Activated CD4-positive, alpha-beta memory T cell treated with anti-CD3 and anti-CD28 coated beads for 36 hours (primary cell): ENCODE measurements at places on chromosomes 3 and 15.
A peak's percentile ranks its signal among the peaks of the same experiment; 100 is the strongest.

GRCh38 chr15:36469311-36469966 lies 110.0 kb upstream of the CDIN1 start:
- no peak overlapping the region for H3K4me3 ChIP-seq
- no peak for DNase-seq
- no peaks in the 10 kb centered on the region for H3K27me3 ChIP-seq
- no peaks in the 10 kb centered on the region for H3K36me3 ChIP-seq
- no peaks in the 10 kb centered on the region for H3K4me1 ChIP-seq

GRCh38 chr3:125011941-125012340 lies 43.9 kb downstream of the HEG1 start:
- peaks cover 7% of the 10 kb centered on the region for H3K4me1 ChIP-seq
- no peak for DNase-seq
- H3K27ac ChIP-seq: no peak overlapping the region
- H3K36me3 ChIP-seq: peaks cover 37% of the 10 kb centered on the region
- no peaks in the 10 kb centered on the region for H3K27me3 ChIP-seq
- H3K4me3 ChIP-seq: no peak overlapping the region

DNA sequence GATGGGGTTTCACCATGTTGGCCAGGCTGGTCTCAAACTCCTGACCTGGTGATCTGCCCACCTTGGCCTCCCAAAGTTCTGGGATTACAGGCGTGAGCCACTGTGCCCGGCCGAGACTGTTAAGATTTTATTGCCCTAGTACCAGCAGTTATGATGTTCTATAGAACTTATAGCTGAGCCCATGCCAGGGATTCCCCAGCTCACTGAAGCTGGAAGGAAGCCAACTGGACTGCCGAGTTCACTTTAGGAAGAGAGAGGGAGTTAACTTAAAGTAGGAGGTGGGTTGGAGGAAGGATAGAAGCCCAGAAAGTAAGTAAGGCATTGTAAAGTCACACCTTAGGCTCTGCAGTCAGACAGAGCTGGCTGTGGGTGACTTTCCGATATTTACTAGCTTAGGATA lies 101.1 kb upstream of the BOC start:
- no peaks in the 10 kb centered on the region for H3K36me3 ChIP-seq
- H3K4me1 ChIP-seq: peaks cover 35% of the 10 kb centered on the region
- no peak overlapping the region for H3K4me3 ChIP-seq
- DNase-seq: no peak

- peaks cover 1% of the 10 kb centered on the region for H3K36me3 ChIP-seq
- H3K4me1 ChIP-seq: peaks cover 4% of the 10 kb centered on the region
- DNase-seq: no peak
- H3K4me3 ChIP-seq: no peak overlapping the region
- H3K27me3 ChIP-seq: peaks cover 7% of the 10 kb centered on the region
Observed at GRCh38 chr15:41878355-41878699, 15.5 kb downstream of the SPTBN5 start.

- H3K27me3 ChIP-seq: no peaks in the 10 kb centered on the region
- H3K36me3 ChIP-seq: peaks cover 13% of the 10 kb centered on the region
- no peak for DNase-seq
- peaks cover 79% of the 10 kb centered on the region for H3K4me1 ChIP-seq
- peak overlapping the region; percentile 96 for H3K27ac ChIP-seq
Observed at GRCh38 chr3:71225951-71226564, 357.5 kb downstream of the FOXP1 start.

- H3K4me3 ChIP-seq: no peak overlapping the region
- H3K4me1 ChIP-seq: peaks cover 17% of the 10 kb centered on the region
- H3K27me3 ChIP-seq: no peaks in the 10 kb centered on the region
- peaks cover 4% of the 10 kb centered on the region for H3K36me3 ChIP-seq
Observed at GRCh38 chr15:67784090-67784781, 41.1 kb upstream of the SKOR1 start.

GRCh38 chr3:184059424-184059823 lies 6.6 kb downstream of the HTR3C start:
- H3K27me3 ChIP-seq: peaks cover 3% of the 10 kb centered on the region
- H3K36me3 ChIP-seq: no peaks in the 10 kb centered on the region
- no peak overlapping the region for H3K4me3 ChIP-seq
- DNase-seq: no peak
- H3K4me1 ChIP-seq: no peaks in the 10 kb centered on the region

- no peak overlapping the region for H3K27ac ChIP-seq
- peaks cover 47% of the 10 kb centered on the region for H3K4me1 ChIP-seq
- no peaks in the 10 kb centered on the region for H3K36me3 ChIP-seq
- DNase-seq: no peak
Observed at GRCh38 chr3:58025837-58026569, 17.8 kb downstream of the FLNB start.

DNA sequence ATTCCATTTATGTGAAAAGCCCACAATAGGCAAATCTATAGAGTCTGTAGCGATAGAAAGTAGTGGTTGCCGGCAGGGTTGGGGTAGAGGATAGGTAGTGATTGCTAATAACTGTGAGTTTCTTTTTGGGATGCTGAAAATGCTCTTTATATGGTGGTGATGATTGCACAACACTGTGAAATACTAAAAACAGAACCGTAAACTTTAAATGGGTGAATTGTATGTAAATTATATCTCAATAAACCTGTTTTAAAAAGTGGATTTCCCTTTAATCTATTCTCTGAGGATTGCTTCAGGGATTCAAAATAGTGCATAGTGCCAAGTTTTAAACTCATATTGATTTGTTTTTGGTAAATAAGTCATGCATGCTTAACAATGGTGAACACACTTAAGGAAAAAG lies 140.2 kb downstream of the LPP start:
- H3K4me3 ChIP-seq: no peak overlapping the region
- H3K27ac ChIP-seq: peak overlapping the region; percentile 52
- no peaks in the 10 kb centered on the region for H3K27me3 ChIP-seq
- H3K36me3 ChIP-seq: peaks cover 14% of the 10 kb centered on the region

GRCh38 chr15:95451938-95452337 lies 878.6 kb upstream of the NR2F2 start:
- no peak for DNase-seq
- H3K4me3 ChIP-seq: no peak overlapping the region
- peaks cover 17% of the 10 kb centered on the region for H3K4me1 ChIP-seq
- H3K27ac ChIP-seq: no peak overlapping the region

DNA sequence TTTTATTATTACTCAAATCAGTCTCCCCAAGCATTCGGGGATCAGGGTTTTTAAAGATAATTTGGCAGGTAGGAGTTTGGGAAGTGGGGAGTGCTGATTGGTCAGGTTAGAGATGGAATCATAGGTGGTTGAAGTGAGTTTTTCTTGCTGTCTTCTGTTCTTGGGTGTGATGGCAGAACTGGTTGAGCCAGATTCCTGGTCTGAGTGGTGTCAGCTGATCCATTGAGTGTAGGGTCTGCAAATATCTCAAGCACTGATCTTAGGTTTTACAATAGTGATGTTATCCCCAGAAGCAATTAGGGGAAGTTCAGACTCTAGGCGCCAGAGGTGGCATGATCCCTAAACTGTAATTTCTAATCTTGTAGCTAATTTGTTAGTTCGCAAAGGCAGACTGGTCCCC lies 20.6 kb upstream of the TRANK1 start:
- no peaks in the 10 kb centered on the region for H3K27me3 ChIP-seq
- no peak overlapping the region for H3K27ac ChIP-seq
- no peak overlapping the region for H3K4me3 ChIP-seq
- H3K4me1 ChIP-seq: peaks cover 14% of the 10 kb centered on the region

GRCh38 chr3:7377103-7377502 lies 516.2 kb downstream of the GRM7 start:
- H3K27ac ChIP-seq: no peak overlapping the region
- no peak for DNase-seq
- H3K27me3 ChIP-seq: no peaks in the 10 kb centered on the region
- no peak overlapping the region for H3K4me3 ChIP-seq

DNA sequence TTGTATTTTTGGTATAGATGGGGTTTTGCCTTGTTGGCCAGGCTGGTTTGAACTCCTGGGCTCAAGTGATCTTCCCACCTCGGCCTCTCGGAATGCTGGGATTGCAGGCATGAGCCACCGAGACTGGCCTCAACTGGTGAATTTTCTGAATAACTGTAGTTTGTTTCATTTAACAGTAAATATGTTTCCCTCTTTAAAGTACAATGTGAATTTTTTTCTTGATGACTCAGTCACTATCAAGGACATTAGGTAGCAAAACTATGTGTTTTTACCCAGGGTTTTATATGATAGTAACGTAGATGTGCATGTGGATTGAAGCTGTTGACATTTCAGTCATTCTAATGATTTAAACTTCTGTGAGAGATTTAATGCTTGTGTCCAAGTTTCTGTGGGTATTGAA lies 40.2 kb upstream of the MAPKBP1 start:
- H3K27ac ChIP-seq: no peak overlapping the region
- DNase-seq: no peak
- H3K36me3 ChIP-seq: peaks cover 24% of the 10 kb centered on the region
- no peak overlapping the region for H3K4me3 ChIP-seq

DNA sequence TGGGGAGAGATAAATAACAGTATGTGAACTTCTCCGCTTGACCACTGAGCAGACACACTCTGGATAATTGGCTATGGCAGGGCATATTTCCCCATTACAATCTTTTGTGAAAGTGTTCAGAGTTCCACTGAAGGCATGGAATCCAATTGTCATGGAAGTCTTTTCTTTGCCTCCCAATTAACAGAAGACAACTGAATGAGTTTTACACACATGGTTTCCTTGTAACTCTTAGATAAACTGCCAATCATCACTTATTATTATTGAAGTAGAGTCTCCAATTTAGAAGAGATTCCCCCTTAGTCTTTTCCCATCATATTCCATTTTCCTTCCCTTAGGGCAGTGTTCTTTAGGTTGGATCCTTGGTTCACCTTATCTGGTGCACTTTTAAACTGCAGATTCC lies 308.3 kb downstream of the NR2F2 start:
- no peak for DNase-seq
- H3K4me1 ChIP-seq: no peaks in the 10 kb centered on the region
- no peak overlapping the region for H3K27ac ChIP-seq
- H3K36me3 ChIP-seq: no peaks in the 10 kb centered on the region

DNA sequence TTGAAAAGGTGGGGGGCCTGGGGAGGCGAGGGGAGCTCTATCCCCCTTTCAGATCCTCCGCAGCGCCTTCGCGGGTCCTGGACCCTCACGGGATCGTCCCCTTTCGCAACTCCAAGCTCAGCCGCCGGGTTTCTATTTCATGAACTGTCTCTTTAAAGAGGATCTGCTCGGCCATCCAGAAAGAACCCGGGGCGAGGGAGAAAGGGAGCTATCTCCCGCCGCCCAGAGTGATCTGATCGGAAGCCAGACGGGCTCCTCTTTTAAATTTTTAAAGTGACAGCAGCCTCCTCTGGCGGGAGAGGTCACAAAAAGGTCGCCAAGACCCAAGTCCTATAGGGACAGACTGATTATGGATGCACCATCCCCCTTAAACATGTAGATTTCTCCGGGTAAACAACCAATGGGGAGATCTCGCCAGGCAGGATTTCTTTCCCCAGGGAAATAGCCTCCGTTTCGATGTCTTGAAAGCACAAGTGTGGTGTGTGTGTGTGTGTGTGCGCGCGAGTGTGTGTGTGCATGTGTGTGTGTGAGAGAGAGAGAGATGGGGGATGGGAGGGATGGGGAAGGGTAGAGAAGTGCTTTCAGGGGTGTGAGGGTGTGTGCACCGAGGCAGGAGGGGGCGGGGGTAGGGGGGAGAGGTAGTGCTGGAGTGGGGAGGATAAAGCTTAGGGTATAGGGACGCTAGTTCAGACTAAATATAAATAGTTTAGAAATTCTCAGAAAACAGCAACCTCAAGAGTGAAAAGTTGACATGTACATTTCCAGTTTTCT lies 516.1 kb downstream of the MECOM start:
- H3K36me3 ChIP-seq: no peaks in the 10 kb centered on the region
- DNase-seq: peak; percentile 11
- peaks cover 21% of the 10 kb centered on the region for H3K4me1 ChIP-seq
- H3K4me3 ChIP-seq: peak overlapping the region; percentile 50
- H3K27ac ChIP-seq: no peak overlapping the region
- H3K27me3 ChIP-seq: peaks cover 61% of the 10 kb centered on the region

- peaks cover 3% of the 10 kb centered on the region for H3K27me3 ChIP-seq
- H3K4me3 ChIP-seq: no peak overlapping the region
- peak overlapping the region; percentile 76 for H3K27ac ChIP-seq
- DNase-seq: no peak
Observed at GRCh38 chr15:50378776-50379175, 23.8 kb upstream of the GABPB1 start.

- H3K27me3 ChIP-seq: no peaks in the 10 kb centered on the region
- DNase-seq: no peak
- peak overlapping the region; percentile 14 for H3K4me3 ChIP-seq
- H3K4me1 ChIP-seq: peaks cover 58% of the 10 kb centered on the region
Observed at GRCh38 chr3:141380279-141380678, 12.0 kb downstream of the ZBTB38 start.

- no peak for DNase-seq
- peaks cover 9% of the 10 kb centered on the region for H3K4me1 ChIP-seq
- H3K4me3 ChIP-seq: no peak overlapping the region
- no peak overlapping the region for H3K27ac ChIP-seq
Observed at GRCh38 chr3:149145974-149146373, 16.5 kb downstream of the HPS3 start.

DNA sequence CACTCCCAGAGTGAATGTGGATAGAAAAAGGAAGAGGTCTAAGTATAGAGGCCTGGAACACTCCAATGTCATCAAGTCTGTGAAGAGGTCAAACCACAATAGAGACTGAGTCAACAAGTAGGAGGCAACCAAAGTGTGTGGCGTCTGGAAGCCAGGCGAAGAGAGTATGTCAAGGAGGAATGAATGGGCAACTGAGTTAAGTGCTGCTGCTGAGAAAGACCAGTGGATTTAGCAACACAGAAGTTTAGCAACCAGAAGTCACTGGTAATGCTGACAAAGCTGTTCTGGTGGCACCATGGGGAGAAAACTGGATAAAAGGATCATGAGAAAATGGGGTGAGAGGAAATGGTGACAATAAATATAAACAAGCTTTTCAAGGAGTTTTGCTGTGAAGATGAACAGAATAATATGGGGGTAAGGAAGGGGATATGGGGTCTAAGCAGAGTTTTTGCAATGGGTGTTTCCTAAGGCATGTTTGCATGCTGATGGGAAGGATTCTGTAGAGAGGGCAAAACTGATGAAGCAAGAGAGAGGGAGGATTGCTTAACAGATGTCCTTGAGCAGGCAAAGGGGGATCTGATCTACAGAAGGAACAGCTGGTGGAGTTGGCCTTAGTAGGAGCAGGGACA lies 38.4 kb downstream of the PCOLCE2 start:
- H3K27me3 ChIP-seq: peaks cover 1% of the 10 kb centered on the region
- H3K4me3 ChIP-seq: no peak overlapping the region
- peak; percentile 50 for DNase-seq

GRCh38 chr3:160790726-160791125 lies 34.7 kb downstream of the PPM1L start:
- no peak overlapping the region for H3K27ac ChIP-seq
- H3K4me3 ChIP-seq: no peak overlapping the region
- no peak for DNase-seq
- H3K36me3 ChIP-seq: peaks cover 3% of the 10 kb centered on the region
- peaks cover 2% of the 10 kb centered on the region for H3K27me3 ChIP-seq

- H3K27me3 ChIP-seq: no peaks in the 10 kb centered on the region
- DNase-seq: no peak
- H3K4me1 ChIP-seq: no peaks in the 10 kb centered on the region
- H3K36me3 ChIP-seq: no peaks in the 10 kb centered on the region
- no peak overlapping the region for H3K4me3 ChIP-seq
- H3K27ac ChIP-seq: no peak overlapping the region
Observed at GRCh38 chr3:144852999-144853398, 881.4 kb downstream of the DIPK2A start.
